Astrocyte (in vitro differentiated cells and primary cell): ENCODE measurements at places on chromosomes 6 and 20. TPM values are rescaled to one million over a fixed set of nuclear protein-coding genes. Genes with fewer than 3 reads are reported as not detected.

Gene EPPIN
- total RNA-seq: not detected in 2 replicates

Gene CST2
- total RNA-seq: 1.7 and 2.9 TPM in 2 replicates

Gene FHL5
- not detected in 2 replicates for total RNA-seq

Gene MDFI
- total RNA-seq: 144 and 167 TPM in 2 replicates

Gene ZSWIM1
- 9.0 and 9.6 TPM in 2 replicates for total RNA-seq

DNA sequence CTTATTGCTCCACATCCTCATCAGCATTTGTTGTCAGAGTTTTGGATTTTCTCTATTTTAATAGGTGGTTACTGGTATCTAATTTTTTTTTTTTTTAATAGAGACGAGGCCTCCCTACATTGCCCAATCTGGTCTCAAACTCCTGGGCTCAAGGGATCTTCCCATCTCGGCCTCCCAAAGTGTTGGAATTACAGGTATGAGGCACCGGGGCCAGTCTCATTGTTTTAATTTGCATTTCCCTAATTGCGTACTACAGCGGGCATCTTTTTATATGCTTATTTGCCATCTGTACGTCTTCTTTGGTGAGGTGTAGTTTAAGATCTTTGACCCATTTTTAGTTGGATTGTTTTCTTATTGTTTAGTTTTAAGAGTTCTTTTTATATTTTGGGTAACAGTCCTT is 210.4 kb upstream of the SULF2 start:
- H3K4me1 ChIP-seq: no peaks in the 10 kb centered on the region
- no peak overlapping the region for H3K27ac ChIP-seq
- peaks cover 20% of the 10 kb centered on the region for H3K27me3 ChIP-seq
- DNase-seq: no peak
- no peaks in the 10 kb centered on the region for H3K36me3 ChIP-seq
- H3K4me3 ChIP-seq: no peak overlapping the region

DNA sequence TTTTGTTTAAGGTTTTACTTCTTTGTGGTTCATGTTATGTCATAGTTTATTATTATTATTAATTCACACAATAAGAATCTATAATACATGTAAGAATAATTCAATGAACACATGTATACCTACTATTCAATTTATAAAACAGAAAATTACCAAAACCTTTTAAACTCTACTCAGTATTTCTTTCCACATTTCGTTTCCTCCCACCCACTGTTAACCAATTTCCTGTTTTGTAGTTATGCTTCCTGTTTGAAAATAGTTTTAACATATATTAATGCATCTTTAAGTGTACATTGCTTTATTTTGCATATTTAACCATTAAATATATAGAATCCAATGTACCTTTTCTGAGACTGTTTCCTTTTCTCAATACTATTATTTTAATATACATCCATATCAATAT is 397.9 kb upstream of the SPTLC3 start:
- DNase-seq: no peak
- no peaks in the 10 kb centered on the region for H3K4me1 ChIP-seq
- H3K27me3 ChIP-seq: no peaks in the 10 kb centered on the region
- no peaks in the 10 kb centered on the region for H3K36me3 ChIP-seq
- no peak overlapping the region for H3K27ac ChIP-seq
- H3K4me3 ChIP-seq: no peak overlapping the region

GRCh38 chr6:37260444-37260843 is 2.5 kb upstream of the TMEM217 start:
- no peaks in the 10 kb centered on the region for H3K36me3 ChIP-seq
- peaks cover 11% of the 10 kb centered on the region for H3K4me1 ChIP-seq
- DNase-seq: no peak
- H3K27me3 ChIP-seq: no peaks in the 10 kb centered on the region

- H3K4me3 ChIP-seq: no peak overlapping the region
- no peaks in the 10 kb centered on the region for H3K4me1 ChIP-seq
- H3K27me3 ChIP-seq: no peaks in the 10 kb centered on the region
- H3K27ac ChIP-seq: no peak overlapping the region
- no peaks in the 10 kb centered on the region for H3K36me3 ChIP-seq
- DNase-seq: no peak
These were observed 195.4 kb downstream of the TFAP2A start for GRCh38 chr6:10219510-10219909.

- H3K27ac ChIP-seq: no peak overlapping the region
- peaks cover 43% of the 10 kb centered on the region for H3K4me1 ChIP-seq
- DNase-seq: no peak
- no peaks in the 10 kb centered on the region for H3K36me3 ChIP-seq
- H3K27me3 ChIP-seq: no peaks in the 10 kb centered on the region
These were observed 9.4 kb upstream of the DSTN start for GRCh38 chr20:17560344-17561074.

- H3K4me1 ChIP-seq: peaks cover 19% of the 10 kb centered on the region
- no peaks in the 10 kb centered on the region for H3K27me3 ChIP-seq
- DNase-seq: no peak
- no peaks in the 10 kb centered on the region for H3K36me3 ChIP-seq
- H3K27ac ChIP-seq: no peak overlapping the region
These were observed 137.6 kb downstream of the UST start for GRCh38 chr6:148884461-148884860.

DNA sequence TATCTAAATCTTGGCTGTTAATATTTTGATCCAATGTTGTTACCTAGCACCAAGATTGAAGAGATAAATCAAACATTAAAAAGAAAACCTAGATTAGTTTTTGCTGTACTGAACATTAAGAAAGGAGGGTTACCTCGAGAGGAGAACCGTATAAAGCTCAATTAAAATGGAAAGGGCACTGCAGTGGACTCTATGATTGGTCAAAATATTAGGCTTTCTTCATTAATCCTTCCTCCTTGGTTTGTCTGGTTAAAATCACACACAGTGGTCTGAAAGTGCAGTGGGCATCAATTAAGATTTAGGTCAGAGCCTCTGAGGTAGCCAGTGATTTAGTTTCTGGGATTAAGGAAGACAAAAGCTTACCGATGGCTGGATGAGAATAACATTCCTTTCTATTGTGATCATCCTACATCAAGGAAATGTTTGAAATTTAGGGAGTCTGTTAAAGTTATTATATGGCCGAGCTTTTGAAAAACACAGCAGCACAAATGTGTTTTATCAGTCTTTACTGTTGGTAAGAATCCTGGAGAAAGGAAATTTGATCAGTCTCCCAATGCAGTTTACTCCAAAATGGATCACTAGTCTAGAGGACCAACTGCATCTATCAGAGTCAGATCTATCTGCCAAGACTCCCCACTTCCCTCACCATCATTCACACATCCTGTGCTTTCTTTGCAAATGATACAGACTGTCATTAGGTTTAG is 134.6 kb upstream of the NEDD9 start:
- H3K4me3 ChIP-seq: no peak overlapping the region
- H3K27me3 ChIP-seq: no peaks in the 10 kb centered on the region
- H3K4me1 ChIP-seq: peaks cover 22% of the 10 kb centered on the region

DNA sequence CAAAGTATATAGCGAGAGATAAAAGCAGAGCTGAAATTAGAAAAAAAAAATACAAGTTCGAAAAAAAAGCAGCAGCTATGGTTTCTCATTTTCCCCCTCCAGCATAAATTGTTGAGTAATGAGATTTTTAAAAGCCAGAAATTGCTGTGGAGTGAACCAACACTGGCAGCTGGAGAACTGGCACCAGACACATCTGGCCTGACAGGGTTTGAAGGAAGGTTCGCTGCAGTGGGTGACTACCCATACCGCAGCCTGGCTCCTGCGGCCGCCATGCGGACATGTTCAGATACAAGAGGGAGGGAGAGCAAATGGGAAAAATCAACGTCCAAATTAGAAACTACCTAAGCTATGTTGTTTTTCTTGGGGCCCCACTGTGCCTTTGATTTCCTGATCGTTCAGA is 3.3 kb downstream of the APCDD1L start:
- DNase-seq: no peak
- H3K4me3 ChIP-seq: no peak overlapping the region
- peaks cover 6% of the 10 kb centered on the region for H3K27me3 ChIP-seq
- H3K4me1 ChIP-seq: peaks cover 33% of the 10 kb centered on the region
- no peaks in the 10 kb centered on the region for H3K36me3 ChIP-seq
- H3K27ac ChIP-seq: no peak overlapping the region

GRCh38 chr6:116278854-116279231 is 887 bp downstream of the TSPYL1 start:
- no peaks in the 10 kb centered on the region for H3K27me3 ChIP-seq
- peaks cover 11% of the 10 kb centered on the region for H3K36me3 ChIP-seq
- H3K4me1 ChIP-seq: peaks cover 20% of the 10 kb centered on the region
- no peak for DNase-seq
- peak overlapping the region; percentile 89 for H3K4me3 ChIP-seq
- H3K27ac ChIP-seq: peak overlapping the region; percentile 97

DNA sequence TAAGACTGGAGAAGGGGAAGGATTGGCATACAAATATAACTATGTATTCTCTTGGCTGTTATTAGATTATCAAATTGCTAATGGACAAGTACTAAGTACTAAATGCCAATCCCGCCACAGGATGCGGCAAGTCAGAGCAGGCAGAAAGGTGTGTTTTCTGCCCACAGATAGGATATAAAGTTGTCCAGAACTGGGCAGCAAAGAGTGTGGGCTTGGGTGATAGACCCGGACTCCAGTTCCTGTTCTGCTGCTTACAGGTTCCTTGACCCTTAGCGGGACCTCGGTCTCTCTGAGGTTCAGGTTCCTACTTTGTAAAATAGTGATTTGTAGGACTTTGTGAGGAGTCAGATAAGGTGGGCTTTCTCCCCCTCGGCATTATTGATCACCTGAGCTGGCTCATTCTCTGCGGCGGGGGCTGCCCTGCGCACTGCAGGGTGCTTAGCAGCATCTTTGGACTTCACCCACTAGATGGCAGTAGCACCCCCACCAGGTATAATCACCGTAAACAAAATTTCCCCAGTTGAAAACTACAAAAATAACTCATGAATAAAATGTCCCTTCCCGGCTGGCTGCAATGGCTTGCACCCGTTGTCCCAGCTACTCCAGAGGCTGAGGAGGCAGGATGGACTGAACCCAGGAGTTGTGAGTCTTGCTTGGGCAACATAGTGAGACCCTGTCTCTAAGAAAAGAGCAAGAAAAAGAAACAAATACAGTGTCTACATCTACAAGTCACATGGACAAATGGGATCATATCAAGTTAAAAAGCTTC is 193.1 kb downstream of the DOK5 start:
- H3K4me3 ChIP-seq: no peak overlapping the region
- H3K27me3 ChIP-seq: no peaks in the 10 kb centered on the region
- H3K36me3 ChIP-seq: no peaks in the 10 kb centered on the region
- H3K27ac ChIP-seq: no peak overlapping the region
- no peaks in the 10 kb centered on the region for H3K4me1 ChIP-seq

DNA sequence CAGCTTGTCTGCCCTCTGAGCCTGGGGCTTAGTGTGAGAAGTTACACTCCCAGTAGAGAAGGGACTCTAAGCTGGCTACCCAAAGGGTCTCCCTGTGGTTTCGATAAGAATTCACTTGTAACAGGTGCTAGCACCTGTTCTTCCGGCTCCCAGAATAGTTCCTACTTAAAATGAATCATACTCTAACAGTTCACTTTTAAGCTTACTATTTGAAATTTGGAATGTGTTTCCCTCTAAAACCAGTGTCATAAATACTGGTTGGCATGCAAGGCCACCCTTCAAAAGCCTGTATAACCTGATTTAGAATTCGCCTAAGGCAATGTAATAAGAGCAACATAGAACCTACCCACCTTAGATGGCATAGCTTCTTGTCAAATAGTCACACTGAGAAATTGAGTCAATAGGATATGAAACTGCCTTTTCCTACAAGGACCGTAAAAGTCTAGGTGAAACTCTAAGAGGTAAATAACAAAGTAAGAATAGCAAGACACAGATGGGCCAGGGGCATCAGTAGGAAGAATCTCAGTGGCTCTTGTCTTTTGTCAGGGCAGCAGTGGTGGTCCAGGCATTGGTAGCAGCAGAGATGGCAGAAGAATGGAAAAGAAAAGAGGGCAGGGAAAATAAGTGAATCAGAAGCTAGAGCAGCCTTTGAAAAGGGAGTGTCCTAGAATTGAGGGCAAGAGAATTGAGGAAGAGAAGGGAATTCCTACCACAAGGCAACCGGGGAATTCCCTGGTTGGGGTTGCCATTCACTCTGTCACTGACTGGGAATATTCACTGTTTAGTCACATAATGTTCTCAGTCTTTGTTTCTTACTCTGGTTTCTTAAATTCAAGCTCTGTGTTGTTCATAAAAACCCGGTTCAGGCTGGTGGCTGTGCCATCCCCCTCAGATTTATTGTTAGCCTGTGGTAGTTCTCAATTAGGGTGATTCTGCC is 91.5 kb downstream of the HIVEP2 start:
- no peak overlapping the region for H3K4me3 ChIP-seq
- DNase-seq: no peak
- H3K36me3 ChIP-seq: no peaks in the 10 kb centered on the region
- H3K27ac ChIP-seq: peak overlapping the region; percentile 11
- peaks cover 18% of the 10 kb centered on the region for H3K4me1 ChIP-seq

DNA sequence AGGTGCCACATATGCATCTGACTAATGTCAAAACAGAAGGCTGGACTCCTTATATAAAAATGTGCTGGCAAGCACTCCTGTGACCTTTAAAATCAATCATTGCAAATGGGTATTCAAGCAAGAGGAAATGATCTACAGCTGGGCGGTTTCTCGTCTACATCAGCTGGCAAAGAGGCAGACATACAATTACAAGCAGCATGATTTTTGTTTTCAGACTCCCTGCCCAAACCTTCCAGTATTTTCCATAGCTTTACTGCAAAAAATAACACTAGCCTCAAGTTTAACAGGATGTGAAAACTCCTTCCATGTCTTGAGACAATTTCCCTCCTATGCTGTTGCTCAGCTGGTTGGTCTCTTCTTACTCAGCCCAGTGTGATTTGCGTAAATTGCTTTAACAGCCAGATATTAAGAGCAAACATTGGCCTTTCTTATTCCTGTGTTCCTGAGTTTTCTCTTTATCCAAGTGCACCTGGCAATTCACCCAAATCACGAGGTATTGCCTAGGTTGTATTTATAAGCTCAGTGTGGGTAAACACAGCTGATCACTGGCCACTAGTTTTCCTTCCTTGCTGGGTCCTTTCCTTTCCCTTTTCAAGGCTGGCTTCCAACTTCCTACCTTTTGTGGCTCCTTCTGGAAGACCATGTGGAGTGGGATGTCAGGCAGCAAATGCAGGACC is 130.4 kb downstream of the MOXD1 start:
- peak; percentile 34 for DNase-seq
- H3K4me1 ChIP-seq: no peaks in the 10 kb centered on the region
- H3K36me3 ChIP-seq: no peaks in the 10 kb centered on the region
- no peak overlapping the region for H3K27ac ChIP-seq
- no peaks in the 10 kb centered on the region for H3K27me3 ChIP-seq
- no peak overlapping the region for H3K4me3 ChIP-seq

GRCh38 chr6:142121342-142121741 is 11.4 kb upstream of the GJE1 start:
- DNase-seq: no peak
- H3K4me3 ChIP-seq: no peak overlapping the region
- H3K27ac ChIP-seq: no peak overlapping the region
- no peaks in the 10 kb centered on the region for H3K4me1 ChIP-seq
- no peaks in the 10 kb centered on the region for H3K27me3 ChIP-seq
- H3K36me3 ChIP-seq: no peaks in the 10 kb centered on the region

- H3K36me3 ChIP-seq: no peaks in the 10 kb centered on the region
- no peaks in the 10 kb centered on the region for H3K27me3 ChIP-seq
- DNase-seq: no peak
- no peaks in the 10 kb centered on the region for H3K4me1 ChIP-seq
- H3K4me3 ChIP-seq: no peak overlapping the region
- no peak overlapping the region for H3K27ac ChIP-seq
These were observed 38.5 kb downstream of the SUN5 start for GRCh38 chr20:32965581-32966373.

- no peak overlapping the region for H3K4me3 ChIP-seq
- no peaks in the 10 kb centered on the region for H3K36me3 ChIP-seq
- H3K27ac ChIP-seq: no peak overlapping the region
- H3K4me1 ChIP-seq: no peaks in the 10 kb centered on the region
- H3K27me3 ChIP-seq: no peaks in the 10 kb centered on the region
These were observed 62.7 kb upstream of the ELOVL5 start for GRCh38 chr6:53411451-53411850.

- no peak for DNase-seq
- H3K36me3 ChIP-seq: no peaks in the 10 kb centered on the region
- no peak overlapping the region for H3K27ac ChIP-seq
- H3K4me1 ChIP-seq: no peaks in the 10 kb centered on the region
- H3K4me3 ChIP-seq: no peak overlapping the region
These were observed 41.0 kb downstream of the ANGPT4 start for GRCh38 chr20:875115-875514.
